ENCODE measurements at places on chromosomes 5 and 9.

DNA sequence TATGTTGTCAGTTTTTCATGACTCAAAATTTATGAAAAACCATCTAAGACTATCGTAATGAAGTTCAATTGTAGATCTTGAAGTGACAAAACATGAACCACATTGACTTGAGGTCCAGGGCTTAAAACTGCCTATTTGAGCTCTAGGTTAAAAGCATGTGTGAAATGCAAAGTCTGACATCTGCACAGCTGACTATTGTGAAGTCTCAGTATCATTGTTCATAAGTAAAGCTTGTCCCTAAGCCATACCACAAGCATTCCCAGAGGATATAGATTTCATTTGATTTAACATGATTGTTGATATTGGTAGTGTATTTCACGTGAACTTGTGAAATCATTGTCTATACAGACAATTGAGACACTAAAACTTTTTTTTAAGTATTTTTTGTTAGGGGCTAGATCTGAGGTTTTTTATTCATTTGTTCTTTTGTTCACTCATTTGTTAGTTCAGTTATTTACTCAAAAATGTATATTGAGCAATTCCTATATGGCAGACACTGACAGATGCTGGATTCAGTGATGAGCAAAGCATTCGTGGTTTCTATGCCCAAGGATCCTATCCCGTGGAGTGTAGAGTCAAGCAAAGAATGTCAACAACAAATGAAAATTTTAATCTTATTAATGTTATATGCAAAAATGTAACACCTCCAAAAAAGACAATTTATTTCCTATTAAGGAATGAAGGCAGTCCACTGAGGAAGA, 485.2 kb downstream of the RAB3C start:
- no peak for DNase-seq

DNA sequence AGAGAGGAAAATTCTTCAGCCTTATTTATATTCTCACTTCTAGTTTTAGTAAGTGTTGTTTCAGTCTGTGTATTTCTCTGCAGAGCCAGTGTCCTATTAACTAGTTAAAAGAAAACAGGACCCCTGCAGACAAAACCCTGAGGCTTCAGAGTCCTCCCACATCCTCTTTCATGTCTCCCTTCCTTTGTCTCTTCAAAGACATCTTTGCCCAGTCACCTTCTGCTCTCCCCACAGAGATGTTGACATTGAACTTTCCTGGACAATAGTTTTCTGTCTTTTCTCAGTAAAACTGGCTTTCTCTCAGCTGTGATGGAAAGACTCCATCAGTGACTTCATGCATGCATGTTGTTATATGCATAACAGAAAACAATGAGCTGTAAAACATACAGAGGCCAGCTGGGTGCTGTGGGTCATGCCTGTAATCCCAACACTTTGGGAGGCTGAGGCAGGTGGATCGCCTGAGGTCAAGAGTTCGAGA, 20.2 kb downstream of the GRAMD2B start:
- DNase-seq: no peak

- DNase-seq: no peak
Measured at GRCh38 chr5:133875179-133875578, 93.2 kb downstream of the C5orf15 start.

GRCh38 chr5:119049824-119050449, 20.9 kb upstream of the DMXL1 start:
- no peak for DNase-seq

GRCh38 chr9:109181284-109181683, 14.2 kb upstream of the FRRS1L start:
- no peak for DNase-seq

- no peak for DNase-seq
Measured at GRCh38 chr5:154163327-154164248, 26.9 kb upstream of the GALNT10 start.

All from kidney (tissue), 22 donors.